ENCODE measurements at places on chromosomes 16 and 17. TPM values are rescaled to one million over a fixed set of nuclear protein-coding genes. Genes with fewer than 3 reads are reported as not detected.

Gene MPP3
- total RNA-seq = 16.2 TPM

Gene DNAI2
- total RNA-seq = not detected

Gene HBM
- not detected for total RNA-seq

Gene KRTAP3-1
- not detected for total RNA-seq

Gene ZP2
- total RNA-seq = not detected

Gene KRT20
- total RNA-seq = 0.22 TPM

Measured in uterine smooth muscle cell (primary cell).